ENCODE measurements at places on chromosomes 5 and 9.

DNA sequence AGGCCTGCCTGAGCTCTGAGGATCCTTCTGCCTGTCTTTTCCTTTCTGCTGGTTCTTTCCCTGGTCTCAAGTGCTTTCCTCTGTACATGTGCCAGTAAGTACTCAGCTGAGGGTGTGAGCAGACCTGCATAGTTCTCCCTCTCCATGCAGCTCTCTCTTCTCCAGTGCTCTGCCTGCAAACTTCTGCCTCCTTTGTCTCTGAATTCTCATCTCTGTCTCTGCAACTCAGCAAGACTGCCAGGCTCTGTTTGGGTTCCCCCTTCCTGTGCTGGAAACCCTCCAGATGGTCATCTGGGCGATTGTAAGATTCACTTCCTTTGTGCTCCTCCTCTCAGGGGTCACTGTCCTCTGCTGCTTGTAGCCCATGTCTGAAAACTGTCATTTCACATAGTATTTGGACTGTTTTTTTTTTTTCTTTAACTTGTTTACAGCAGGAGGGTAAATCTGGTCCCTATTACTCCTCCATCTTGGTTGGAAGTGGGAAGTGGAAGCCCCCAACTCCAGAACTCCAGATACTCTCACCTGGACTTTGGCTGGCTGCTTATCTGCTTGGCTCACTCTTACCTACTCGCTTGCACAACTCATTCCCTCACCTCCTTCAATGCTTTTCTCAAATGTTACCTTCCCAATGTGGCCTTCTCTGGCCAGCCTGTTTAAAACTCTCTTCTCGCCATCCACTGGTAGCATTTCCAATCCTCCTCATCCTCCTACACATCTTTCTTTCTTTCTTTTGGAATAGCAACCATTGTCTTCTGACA lies 175.3 kb upstream of the TBC1D2 start:
- no peaks in the 10 kb centered on the region for H3K36me3 ChIP-seq
- no peak overlapping the region for H3K4me3 ChIP-seq
- no peak overlapping the region for H3K27ac ChIP-seq
- no peaks in the 10 kb centered on the region for H3K4me1 ChIP-seq
- no peak for DNase-seq

- H3K36me3 ChIP-seq = no peaks in the 10 kb centered on the region
- H3K27ac ChIP-seq = no peak overlapping the region
- H3K4me1 ChIP-seq = no peaks in the 10 kb centered on the region
- H3K4me3 ChIP-seq = no peak overlapping the region
- DNase-seq = no peak
- no peaks in the 10 kb centered on the region for H3K27me3 ChIP-seq
Measured at GRCh38 chr5:155850370-155850769, 476.6 kb upstream of the SGCD start.

GRCh38 chr5:72408603-72409002 lies 88.4 kb downstream of the PTCD2 start:
- no peak overlapping the region for H3K4me3 ChIP-seq
- DNase-seq = no peak
- no peak overlapping the region for H3K27ac ChIP-seq

DNA sequence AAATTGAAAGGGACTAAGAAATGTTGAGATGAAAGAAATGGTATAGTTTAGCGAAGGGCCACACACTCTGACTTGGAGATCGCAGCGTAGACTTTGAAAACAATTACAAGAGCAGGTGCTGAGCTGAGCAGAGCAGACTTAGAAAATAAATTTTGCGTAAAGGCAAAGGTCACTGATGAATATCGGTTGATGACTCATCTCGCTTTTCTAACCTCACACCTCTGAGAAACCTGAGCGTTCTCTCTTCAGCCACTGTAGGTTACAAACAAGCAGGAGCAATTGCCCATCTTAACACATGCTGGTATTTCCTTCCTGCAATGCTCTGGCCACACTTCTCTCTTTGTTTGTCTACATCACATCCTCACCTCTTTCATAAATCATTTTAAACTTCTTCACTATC lies 190.6 kb upstream of the C9orf72 start:
- H3K4me3 ChIP-seq = no peak overlapping the region
- peaks cover 2% of the 10 kb centered on the region for H3K27me3 ChIP-seq

- H3K27me3 ChIP-seq = no peaks in the 10 kb centered on the region
- peaks cover 16% of the 10 kb centered on the region for H3K4me1 ChIP-seq
- no peak overlapping the region for H3K4me3 ChIP-seq
- H3K36me3 ChIP-seq = peaks cover 20% of the 10 kb centered on the region
- no peak overlapping the region for H3K27ac ChIP-seq
- DNase-seq = no peak
Measured at GRCh38 chr5:128062172-128062746, 21.3 kb upstream of the SLC12A2 start.

- no peaks in the 10 kb centered on the region for H3K4me1 ChIP-seq
- DNase-seq = no peak
- H3K4me3 ChIP-seq = no peak overlapping the region
Measured at GRCh38 chr5:2149195-2149539, 266.4 kb upstream of the IRX4 start.

All from memory B cell (primary cell).